ENCODE measurements at places on chromosomes 7 and 10.
A peak's percentile ranks its signal among the peaks of the same experiment; 100 is the strongest.

DNA sequence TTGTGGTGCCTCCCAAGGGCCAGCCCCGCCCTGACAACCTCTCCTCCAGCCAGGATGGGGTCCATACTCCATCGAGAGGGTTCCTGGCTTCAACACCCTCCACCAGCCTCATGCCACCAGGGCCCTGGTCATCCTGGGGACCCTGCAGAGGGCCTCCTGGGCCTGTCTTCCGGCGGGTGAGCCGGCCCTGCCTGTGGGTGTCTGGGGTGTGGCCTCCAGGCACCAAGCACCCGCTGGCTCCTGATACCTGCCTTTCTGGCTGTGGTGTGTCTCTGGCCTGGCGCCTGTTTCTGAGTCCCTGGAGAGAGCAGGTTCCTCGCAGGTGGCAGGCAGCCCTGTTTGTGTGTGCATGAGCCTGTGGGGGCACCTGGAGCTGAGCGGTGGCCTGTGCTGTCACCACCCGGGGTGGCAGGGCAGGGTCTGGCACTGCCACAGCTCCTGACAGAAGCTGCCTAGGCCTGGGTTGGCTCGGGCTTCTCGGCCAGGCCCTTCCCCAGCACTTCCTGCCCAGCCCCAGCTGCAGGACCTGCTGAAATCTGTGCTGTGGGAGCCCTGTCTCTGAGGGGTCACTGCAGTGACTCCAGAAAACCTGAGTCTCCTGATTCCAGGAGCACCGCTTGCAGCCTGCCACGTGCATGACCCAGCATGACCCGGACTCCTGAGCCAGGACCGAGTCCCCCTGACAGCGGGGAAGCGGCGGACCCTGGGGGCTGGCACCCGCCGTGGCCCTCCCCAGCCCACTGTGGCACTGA is 18.4 kb downstream of the ADAM8 start:
- no peak for DNase-seq

GRCh38 chr10:34821587-34822585 is 6.8 kb upstream of the PARD3 start:
- no peak for DNase-seq

DNA sequence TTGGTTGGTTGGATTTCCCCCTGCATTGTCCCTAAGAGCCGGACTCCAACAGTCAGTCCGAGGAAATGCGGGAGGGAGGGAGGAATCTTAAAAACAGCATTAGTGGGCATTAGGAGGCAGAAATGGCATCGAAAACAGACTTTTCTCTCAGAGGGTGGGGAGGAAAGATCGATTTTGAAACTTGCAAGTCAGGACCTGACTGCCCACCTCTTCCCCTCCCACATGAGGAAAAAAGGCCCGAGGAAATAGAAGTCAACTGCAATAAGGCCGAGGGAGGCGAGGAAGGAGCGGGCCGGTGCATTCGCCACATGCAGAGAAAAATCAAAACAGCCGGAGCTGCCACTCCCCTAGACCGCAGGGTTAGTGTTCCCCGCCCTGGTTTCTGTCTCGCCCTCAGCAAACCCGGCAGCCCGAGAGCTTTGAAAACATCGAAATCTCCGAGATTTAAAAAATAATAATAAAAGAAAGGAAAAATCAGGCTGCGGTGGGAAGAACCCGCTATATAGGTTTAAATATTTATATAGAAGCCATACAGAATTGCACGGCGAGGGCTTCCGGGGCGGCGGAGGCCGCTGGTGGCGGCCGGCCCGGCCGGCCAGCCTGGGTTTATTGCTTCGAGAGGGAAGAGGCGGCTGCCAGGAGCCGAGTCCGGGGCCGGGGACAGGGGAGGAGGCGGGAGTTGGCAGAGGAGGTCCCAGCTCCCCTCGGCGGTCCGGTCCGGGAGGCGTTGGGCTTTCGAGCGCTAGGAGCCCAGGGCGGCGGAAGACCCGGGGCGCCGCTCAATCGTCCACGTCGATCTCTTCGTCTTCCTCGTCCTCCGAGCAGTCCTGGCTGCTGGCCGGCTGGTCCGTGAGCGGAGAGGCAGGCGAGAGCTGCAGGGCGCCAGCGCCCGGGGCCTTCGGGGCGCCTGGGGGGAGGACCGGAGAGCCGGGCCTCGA is 2.5 kb downstream of the LBX1 start:
- no peak for DNase-seq

DNA sequence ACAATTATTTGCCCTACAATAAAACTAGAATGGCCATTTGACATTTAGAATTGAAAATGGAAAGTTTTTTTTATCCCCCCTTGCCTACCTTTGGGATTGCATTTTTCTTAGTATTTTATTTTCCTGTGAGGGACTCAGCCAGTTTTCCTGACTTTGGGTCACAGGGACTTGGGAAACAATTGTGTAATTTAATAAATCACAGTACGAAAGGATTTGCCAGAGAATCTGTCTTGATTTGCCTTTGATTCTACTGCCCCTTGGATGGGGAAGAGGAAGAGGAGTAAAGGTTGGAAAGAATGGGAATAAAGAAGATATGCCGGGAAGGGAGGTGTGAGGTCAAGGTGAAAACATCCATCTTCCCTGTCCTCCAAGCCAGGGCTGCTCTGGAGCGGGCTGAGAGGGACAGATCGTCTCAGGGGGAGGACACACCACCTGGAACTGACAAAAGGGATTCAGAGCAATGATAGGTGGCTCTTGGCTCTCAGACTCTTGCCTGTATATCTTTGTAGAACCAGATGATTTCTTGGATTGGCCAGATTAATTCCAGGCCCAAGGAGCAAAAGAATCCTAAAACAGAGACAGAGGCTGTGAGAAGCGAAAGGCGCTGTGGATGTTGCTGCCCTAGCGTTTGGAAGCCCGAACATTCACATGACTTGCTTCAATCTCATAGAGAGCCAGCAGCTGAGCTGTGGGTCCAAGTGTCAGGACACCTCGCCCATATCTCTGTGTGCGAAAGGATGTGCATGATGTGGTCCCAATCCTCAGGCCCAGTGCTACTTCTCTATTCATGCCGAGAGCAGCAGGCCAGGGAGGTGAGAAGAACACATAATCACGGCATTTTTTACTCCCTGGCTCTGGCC is 50.3 kb upstream of the ZEB1 start:
- no peak for DNase-seq

- no peak for DNase-seq
These were observed 71.2 kb upstream of the KCTD7 start for GRCh38 chr7:66557214-66558200.

GRCh38 chr7:139602143-139602722 is 78.7 kb downstream of the CLEC2L start:
- DNase-seq: no peak

- DNase-seq: no peak
These were observed 252.0 kb downstream of the PTEN start for GRCh38 chr10:88115407-88115806.

GRCh38 chr7:52758356-52758755 is 277.1 kb upstream of the POM121L12 start:
- DNase-seq: no peak

DNA sequence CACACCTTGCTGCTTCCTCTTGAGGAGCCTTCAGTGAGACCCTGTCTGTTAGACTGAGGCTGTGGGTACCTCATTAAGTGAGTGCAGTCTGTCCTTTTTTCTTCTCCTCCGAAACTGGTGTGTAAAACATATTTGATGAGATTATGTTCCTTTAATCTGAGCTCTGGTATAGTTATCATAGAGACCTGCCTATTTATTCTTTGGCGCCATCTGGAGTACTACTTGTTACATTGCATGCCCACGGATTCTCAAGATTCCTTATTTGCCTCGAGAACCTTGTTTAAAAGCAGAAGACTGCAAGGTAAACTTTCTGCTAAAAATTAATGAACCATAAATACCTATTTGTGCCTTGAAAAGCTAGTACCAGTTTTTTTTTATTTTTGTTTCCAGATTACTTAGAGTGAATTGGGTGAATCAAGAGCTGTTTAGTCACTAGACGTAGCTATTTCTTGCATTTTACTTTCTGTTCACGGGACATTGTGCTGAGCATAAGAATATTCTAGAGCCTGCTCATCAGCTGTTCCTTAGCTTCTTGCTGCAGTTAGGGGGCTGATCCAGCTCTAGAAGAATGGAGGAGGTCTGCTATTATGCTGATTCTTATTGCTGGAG is 16.9 kb upstream of the STMP1 start:
- DNase-seq: no peak

- no peak for DNase-seq
These were observed 7.5 kb downstream of the NKX2-3 start for GRCh38 chr10:99540306-99540656.

DNA sequence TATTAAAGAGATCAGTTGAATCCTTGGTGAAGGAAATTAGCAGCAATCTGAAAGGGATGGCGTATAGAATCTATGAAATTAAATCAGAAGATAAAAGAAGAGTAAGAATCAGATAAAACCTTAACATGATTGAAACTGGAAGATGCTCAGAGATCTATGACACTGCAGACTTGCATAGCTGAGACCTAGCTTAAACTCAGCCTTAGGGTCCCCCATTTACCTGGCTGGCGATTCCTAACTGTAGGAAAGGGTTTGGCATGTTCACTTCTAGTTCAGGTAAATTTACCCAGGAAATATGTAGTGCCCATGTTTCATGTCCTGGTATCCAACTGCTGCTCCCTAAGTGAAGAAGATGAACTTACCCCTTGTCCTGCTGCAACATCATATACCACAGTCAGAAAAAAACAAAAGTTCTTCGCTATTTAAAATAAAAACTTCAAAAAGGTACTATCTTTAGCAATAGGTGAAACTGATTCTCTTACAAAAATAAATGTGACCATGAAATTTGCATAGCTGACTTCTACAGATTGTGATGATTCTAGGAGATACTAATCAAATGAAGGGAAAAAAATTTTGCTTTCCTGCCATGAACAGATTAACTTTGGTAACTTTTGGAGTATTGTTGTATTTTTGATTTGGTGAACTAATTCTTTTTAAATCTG is 47.8 kb upstream of the TMEM243 start:
- DNase-seq: no peak

- peak; percentile 90 for DNase-seq
These were observed 63.5 kb downstream of the ABCC2 start for GRCh38 chr10:99845837-99846382.

DNA sequence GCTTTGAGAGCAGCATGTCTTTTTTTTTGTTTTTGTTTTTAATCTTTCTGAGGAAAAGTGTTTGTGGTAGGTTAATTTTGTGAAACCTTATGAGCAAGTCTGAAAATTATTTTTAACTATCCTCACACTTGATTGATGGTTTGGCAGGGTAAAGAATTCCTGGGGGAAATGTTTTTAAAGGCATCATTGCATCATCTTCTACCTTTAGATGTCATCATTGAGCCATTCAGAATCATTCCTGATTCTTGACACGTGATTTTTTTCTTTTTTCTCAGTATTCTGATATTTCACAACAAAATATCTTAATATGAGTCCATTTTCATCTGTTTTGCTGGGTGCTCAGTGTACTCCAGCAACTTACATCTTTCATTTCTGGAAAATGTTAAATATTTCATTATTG is 28.3 kb downstream of the PALS2 start:
- DNase-seq: no peak

DNA sequence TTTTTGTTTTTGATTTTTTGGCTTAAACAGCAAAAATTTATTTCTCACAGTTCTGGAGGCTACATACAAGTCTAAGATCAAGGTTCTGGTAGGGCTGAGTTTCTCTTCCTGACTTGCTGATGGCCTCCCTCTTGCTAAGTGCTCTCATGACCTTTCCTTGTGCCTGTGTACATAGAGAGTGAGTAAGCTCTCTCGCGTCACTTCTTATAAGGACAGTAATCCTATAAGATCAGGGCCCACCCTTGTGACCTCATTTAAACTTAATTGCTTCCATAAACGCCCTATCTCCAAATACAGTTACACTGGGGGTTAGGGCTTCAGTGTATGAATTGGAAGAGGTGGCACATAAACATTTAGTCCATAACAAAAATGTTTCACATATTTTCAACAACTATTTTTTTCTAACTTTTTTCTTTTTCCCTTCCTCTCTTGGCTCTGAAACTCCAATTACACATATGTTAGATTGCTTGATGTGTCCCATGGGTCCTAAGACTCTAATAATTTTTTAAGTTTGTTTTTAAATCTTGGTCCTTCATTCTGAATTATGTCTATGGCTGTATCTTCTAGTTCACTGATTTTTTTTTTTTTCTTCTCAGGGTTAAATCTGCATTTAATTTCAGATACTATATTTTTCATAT is 149.8 kb downstream of the HBP1 start:
- DNase-seq: peak; percentile 5

DNA sequence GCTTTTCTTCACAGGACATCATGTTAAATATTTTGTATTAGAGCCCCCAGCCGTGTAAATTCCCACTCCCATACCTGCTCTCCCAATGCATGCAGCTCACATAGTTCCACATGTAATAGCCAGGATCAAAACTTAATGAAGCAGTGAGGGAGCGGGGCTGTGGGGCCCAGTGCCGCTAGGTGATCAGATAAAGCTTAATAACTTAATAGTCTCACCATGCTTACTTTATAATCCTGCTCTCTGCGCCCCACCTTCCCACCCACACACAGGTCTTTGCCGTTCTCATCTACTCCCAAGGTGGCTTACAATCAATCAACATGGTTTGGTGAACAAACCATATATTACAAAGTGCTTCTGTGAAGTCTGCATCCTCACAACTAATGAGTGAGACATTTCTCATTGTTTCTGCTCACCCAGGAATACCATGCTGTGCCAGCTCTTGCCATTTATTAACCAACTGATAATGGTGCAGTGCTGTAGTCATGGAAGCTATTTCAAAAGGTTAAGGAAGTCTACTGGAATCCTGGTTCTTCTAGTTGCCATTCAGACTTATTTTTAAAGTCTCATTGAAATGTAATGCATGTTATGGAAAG is 156.4 kb downstream of the CTTNBP2 start:
- no peak for DNase-seq

DNA sequence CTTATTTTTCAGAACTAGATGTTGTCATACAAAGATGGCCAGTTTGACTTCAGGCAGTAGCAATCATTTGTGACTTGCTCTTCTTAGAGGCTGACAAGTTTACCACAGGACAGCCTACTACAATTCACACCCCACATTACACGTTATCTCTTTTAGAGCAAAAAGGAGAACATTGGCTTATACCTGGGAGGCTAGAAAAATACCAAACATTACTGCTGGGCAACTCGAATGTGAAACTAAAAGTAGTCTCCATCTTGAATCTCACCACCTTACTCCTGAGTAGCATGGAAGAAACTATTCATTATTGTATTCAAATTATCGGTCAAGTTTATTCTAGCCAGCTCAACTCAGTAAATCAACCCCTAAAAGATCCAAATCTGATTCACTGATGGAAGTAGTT is 90.7 kb upstream of the TMEM26 start:
- no peak for DNase-seq

DNA sequence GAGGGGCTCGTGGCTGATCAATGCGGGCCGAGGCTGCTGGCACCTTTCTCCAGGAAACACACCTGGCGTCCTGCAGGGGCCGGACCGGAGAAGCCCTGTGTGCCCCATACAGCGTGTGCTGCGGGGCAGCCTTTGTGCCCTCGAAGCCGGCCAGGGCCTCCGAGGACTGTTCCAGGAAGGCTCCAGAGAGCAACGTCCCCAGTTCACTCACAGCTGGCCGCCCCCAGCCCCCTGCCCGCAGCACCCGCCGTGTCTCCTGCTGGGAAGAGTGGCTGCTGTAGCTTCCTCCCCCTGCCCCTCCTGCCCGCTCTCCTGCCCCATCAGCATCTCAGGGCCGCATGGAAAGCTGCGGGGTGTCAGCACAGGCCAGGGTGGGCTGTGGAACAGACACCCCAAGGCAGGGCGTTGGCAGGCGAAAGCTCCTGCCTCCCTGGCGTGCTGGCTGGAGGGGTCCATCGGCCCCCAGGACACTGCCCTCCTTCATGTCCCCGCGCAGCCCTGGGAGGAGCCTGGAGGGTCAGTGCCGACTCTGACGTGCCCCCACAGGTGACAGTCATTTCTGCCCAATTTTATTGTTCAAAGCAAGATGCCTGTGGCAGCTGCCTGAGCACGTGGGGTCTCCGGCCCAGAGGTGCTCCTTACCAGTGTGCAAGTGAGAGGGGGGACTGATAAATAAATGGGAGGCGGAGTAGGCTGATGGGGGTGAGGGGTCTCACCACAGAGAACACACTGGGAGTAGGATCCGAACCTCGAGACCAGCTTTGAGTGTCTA is 95.8 kb upstream of the DIP2C start:
- DNase-seq: no peak
